ENCODE measurements at places on chromosomes 6 and 20.

DNA sequence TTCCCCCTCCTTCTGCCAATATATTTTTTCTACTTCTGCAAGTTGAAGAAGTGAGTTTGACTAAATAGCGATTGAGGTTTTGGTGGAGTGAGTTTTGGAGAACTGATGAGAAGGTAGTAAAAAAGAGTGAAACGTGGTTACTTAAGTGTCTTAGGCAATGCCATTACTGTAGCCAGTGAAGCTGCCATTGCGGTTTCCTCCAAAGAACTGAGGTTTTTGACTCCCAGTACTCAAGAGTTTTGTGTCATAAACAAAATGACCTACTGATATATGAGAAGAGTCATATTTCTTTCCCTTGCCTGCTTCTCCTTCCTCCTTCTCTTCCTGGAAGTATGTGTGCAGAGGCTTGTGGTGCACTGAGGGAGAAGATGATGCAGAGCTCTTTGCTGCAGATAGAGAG is 554.5 kb upstream of the MAP3K7 start:
- ATAC-seq = no peak

DNA sequence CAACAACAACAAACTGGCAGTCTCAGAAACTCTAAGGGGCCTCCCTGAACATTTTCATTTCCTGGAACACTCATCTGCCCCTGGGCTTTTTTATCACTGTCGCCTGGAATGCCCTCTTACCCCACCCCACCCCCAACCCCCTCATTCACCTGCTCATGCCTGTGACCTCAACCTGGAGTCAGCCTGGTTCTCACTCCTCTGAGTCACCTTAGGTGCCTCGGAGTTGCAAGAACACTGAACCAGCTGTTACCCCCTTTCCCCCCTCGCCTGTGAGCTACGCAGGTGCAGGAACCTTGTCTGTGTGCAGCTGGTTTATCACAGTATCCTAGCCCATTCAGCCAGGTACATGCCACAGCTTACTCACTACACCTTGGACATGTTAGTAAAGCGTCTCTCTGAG is 12.8 kb upstream of the SNAI1 start:
- ATAC-seq = no peak

DNA sequence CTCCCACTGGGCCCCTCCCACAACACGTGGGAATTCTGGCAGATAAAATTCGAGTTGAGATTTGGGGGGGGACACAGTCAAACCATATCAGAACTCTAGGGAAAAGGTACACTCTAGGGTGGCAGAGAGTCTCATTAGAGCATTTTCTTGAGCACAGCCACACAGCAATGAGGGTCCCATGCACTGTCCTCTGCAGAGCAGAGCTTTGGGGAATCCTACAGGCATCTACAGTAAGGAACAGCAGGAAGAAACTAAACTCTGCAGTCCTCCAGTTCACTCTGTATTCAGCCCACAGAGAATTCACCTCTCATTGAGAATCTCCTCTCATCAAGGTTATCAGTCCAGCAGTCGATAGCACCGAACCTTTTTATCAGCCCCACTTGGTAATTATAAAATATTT is 438.6 kb upstream of the NOX3 start:
- ATAC-seq = no peak

DNA sequence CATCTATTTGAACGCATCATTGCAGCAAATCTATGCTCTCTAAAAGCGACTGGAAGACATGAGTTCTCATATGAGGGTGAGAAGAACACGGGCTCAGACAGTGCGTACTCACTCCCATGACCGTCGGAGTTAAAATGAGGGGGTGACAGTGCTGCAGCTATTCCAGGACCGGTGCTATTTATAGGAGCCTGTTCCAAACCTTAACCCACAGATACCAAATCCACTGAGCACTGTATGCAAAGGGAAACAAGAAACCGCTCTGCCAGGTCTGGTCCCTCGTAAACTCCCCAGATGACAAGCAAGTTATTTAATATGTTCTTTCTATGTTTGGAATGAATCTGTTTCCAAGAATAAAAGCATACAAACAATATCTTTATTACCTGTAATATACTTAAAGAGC is 22.9 kb downstream of the PPP1R3G start:
- ATAC-seq = no peak

DNA sequence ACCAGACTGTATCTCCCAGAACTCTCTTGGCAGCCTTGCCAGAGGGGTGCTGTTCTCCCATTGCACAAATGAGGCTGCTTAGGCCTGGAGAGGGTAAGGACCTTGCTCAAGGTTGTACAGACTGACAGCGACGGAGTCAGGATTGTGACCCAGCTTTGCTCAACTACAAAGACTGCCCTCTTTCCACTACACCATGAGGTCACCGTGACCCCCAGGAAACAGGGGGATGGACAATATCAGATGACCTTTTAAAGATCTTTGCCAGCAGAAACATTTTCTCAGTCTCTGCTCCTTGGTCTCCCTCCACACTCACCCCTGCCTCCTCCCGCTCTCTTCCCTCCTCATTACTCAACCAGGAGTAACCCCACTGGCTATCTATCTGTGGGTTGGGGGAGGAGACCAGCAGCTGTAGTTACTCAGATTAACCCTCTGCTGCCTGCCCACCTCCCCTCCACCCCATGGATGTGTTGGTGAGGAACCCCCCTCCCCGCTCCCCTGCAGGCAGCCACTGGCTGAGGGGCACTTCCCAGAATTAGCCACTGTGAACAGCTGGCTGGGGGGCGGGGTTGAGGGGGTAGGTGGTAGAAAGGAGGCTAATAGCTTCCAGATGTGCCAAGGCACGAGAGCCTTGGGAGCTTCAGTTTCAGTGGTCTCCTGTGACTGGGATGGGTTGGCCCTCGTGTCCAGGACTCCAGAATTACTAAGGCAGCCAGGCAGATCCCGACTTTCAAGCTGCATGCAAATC is 26.9 kb upstream of the MRPS18A start:
- no peak for ATAC-seq

Data from activated CD4-positive, CD25-positive, alpha-beta regulatory T cell treated with anti-CD3 and anti-CD28 coated beads, Interleukin-2, amount 50 U/mL, for 24 hours (primary cell).